ENCODE measurements at places on chromosomes 3 and 15.

- DNase-seq: no peak
Measured at GRCh38 chr15:83854321-83854720, 200.4 kb downstream of the ADAMTSL3 start.

DNA sequence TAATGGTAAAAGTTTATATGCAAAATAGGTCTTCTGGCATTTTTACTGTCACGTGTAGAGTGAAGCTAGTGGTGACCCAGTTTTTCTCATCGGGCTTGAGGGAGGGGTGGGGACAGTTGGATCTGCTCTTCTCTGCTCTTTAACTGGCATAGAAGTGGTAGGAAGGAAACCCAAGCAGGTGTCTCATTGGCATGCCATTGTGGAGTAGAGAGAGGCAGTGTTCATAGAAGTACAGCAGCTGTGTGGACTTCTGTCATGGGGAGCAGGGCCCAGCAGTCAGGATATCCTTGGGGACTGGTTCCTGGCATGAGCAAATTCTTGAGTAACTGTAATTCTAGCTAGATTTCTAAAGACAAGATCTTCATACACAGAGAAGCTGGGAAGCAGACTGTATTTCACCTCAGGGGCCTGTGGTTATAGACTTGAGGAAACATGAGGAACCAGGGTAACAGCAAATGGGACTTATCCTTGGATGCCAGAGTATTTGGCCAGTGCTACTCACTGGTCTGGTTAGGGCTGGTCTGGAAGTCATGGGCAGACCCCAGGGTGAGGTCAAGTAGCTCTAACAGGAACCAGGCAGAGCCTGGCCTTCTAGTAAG is 42.9 kb downstream of the CDIN1 start:
- DNase-seq: no peak

DNA sequence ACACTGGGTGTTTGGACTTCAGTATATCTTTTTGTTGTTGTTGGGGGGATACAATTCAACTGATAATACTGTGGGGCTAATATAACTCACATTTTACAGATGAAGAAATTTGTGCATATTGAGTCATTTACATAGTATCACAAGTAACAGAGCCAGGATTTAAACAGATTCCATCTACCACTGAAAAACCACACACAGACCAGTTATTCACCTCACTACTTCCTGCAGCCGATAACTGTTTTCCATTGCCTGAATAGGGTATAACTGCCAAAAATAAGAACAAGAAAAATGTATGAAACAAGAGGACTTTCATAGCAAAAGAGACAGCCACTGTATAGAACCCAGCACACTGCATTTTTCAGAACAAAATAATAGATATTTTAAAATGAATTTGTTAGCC is 215.8 kb upstream of the CNTN6 start:
- no peak for DNase-seq

GRCh38 chr15:39511916-39512260 is 69.0 kb upstream of the THBS1 start:
- DNase-seq: no peak

DNA sequence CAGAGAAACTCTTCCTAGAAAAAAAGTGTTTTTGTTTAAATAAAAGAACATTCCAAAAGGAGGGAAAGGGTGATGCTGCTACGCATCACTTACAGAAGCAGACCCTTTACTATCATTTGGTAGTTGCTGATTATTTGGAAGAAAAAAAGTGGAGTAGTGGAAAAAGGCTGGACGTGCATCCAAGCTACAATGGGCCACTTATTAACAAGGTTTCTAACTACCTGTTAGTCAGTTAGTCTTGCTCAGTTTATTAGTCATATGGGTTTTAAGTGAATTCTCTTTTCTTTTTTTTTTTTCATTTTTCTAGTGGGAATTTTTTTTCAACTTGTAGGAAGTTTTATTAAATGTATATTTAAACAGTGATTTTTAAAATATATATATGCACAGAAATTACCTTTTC is 866.0 kb downstream of the MCTP2 start:
- DNase-seq: no peak

GRCh38 chr3:119609301-119609700 is 11.6 kb downstream of the PLA1A start:
- no peak for DNase-seq

DNA sequence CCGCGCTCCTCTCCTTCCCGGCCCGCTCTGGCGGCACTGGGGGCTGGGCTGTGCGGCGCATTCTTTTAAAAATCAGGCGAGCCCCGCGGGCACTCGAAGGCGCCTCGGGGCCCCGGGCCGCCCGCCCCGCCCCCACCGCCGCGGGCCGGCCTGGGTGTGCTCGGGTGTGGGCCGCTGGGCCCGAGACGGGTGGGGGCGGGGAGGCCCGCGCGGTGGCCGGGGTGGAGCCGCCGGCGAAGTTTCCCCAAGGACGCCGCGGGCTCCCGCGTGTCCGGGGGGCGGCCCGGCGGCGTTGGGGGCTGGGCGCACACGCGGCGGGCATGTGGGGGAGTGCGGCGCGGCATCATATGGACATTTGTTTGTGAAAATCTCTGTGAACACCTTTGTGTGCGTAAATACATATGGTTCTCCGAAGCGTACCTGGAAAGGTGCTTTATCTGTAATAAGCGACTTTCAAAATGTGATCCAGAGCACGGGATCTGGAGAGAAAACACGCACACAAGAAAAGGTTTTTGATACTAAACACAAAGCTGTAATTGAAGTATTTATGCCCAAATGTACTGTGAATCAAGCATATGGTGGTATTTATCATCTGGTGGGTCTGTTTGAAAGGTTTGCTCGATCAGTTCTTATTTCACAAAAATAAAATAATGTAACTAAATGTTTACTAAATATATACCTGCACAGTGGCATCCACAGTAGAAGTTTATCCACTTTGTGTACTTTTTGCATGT is 612 bp upstream of the TBL1XR1 start:
- DNase-seq: peak; percentile 60

DNA sequence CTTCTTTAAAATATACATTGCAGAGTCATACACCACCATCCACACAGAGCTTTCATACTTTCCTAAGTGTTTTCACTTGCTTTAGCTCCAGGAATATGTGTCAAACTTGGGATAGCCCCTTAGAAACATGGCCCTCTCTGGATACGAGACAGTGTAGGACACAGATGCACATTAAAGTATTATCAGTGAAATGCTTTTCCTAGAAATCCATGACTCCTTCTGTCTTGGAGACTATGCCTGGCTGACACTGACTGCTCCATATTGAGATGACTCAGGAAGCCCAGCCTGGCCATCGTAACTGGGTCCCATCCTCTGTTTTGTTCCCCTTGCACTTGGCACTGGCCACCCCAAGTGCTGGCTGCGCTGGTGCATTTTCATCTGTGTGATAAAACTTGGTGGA is 204.8 kb downstream of the PDZRN3 start:
- DNase-seq: no peak

GRCh38 chr3:42790714-42791229 is 13.5 kb downstream of the HIGD1A start:
- DNase-seq: no peak

DNA sequence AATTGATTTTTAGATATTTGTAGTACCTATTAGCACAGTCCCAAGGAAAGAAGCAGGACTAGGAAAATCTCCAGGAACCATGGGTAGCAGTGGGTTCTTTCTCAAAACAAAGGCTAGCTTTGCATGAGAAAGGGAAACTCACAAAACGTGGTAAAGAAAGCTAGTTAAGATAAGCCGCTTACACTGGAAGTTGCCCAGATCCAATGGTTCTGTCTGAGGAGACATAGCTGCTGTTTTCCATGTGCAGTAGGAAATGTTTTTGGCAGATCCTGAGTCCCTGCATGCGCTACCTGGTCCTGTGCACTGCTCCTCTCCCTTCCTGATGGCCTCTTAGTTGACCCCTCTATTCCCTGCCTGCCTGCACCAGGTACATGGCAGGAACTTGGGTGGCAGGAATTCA is 60.4 kb downstream of the TFG start:
- no peak for DNase-seq

GRCh38 chr15:69920221-69920620 is 177.5 kb downstream of the TLE3 start:
- no peak for DNase-seq

DNA sequence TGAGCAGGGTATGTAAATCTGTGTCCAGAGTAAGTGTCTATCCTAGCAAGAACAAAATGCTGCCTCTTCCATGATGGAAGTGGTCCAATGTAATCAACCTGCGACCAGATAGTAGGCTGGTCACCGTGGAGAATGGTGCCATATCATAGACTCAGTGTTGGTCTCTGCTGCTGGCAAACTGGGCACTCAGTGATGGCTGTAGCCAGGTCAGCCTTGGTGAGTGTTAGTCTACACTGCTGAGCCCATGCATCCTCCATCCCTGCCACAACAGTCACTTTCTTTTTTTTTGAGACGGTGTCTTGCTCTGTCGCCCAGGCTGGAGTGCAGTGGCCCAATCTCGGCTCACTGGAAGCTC is 69.3 kb downstream of the CHRD start:
- no peak for DNase-seq

- DNase-seq: no peak
Measured at GRCh38 chr3:114649331-114649730, 355.5 kb downstream of the TIGIT start.

- DNase-seq: no peak
Measured at GRCh38 chr3:38015485-38015884, 14.0 kb downstream of the PLCD1 start.

- DNase-seq: no peak
Measured at GRCh38 chr3:55511895-55512570, 24.9 kb upstream of the WNT5A start.

DNA sequence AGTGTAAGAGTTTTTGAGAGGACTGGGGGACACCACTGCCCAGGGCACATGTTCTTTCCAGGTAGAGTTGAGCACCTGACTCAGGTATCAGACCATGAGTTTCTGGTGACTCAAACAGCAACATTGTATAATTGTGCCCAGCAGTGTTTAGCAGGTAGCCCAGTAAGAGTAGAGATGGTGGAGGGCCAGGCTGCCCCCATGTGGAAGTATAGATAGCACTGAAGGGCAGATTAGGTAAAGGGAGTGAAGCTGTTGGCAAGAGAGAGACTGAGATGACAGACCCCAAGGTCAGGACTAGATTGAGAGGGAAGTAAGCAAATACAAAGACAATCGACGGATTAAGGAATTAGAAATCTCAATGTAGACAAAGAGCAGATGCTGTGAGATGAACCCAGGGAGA is 74.6 kb downstream of the TRIM42 start:
- no peak for DNase-seq

DNA sequence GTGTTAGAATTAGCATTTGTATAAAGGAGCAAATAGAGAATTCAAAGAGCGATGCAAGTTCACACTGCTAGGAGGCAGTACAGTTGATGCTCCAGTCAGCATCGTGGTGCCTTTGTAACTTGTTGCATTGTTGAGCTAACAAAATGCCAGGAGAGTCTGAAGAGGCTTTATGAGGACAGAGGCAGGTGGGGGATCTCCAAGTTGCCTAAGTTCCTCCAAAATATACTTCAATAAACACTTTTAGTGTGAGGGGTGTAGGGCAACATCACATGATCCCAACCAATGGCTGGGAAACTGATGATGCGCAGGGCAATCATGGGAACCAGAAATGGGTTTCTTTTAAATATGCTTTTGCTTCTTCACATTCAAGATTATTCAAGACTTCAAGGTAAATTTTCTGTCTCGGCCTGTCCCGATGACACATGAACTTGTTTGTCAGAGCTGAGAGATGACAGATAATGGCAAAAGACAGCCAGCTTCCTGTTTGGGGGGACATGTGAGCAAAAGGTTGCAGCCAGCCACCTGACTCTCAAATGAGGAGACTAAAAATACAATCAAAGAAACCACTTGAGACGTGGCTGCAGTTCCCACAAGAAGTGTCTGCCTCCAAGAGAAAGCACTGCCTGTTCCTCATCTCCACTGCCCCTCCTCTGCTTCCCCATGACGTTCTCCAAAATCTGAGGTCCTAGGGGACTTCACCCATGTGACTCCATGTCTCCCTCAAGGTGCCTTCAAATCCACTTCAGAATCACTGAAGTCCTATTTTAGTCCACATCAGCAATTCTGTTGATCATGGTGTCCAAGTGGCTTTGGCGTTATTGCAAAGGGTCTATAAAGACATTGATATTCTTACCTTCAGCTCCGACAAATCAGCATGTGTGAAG is 39.3 kb downstream of the KLHL6 start:
- DNase-seq: no peak

DNA sequence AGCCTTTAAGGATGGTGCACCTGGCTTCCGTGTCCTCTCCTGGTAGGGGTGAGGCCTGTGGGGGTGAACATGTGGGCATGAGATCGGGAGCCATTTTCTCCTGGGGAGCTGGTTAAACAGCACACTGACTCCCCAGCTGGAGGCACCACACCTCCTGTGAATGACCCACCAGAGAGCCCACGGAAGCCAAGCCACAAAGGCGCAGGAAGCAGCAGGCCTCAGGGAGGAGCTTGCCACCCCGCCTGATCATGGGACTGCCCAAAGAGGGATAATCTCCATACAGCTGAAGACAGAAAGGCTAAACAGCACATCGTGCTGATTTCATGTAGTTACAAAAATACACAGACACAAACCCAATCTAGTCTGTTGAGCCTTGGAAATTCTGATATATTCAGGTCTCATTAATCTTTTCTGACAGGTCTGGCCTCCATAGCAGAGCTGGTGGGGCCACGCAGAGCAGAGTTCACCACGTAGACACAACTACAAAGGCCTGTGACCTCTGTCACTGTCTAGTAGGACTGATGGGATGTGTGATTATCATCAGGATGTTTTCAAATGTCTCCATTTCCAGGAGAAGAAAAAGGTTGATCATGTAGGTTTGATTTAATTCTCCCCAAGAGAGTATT is 75.2 kb downstream of the DUT start:
- no peak for DNase-seq

GRCh38 chr3:174060431-174060830 is 662.9 kb downstream of the NLGN1 start:
- no peak for DNase-seq

DNA sequence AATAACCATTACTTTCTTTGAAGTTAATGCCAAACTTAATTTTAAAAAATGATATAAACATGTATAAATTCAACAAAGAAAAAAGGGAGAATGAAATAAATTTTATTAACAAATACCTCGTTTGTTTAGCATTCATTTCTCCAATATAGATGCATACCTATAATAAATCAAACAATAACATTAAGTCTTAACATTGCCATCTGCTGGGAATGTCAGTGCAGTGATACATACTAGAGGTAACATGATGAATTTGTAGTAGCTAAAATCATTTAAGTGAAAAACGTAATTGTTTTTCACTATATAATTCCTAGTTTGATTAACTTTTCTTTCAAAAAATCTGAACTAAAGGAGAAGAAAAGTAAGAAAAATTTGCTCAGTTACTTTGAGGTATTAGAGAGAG is 340.2 kb upstream of the CBLB start:
- DNase-seq: no peak

DNA sequence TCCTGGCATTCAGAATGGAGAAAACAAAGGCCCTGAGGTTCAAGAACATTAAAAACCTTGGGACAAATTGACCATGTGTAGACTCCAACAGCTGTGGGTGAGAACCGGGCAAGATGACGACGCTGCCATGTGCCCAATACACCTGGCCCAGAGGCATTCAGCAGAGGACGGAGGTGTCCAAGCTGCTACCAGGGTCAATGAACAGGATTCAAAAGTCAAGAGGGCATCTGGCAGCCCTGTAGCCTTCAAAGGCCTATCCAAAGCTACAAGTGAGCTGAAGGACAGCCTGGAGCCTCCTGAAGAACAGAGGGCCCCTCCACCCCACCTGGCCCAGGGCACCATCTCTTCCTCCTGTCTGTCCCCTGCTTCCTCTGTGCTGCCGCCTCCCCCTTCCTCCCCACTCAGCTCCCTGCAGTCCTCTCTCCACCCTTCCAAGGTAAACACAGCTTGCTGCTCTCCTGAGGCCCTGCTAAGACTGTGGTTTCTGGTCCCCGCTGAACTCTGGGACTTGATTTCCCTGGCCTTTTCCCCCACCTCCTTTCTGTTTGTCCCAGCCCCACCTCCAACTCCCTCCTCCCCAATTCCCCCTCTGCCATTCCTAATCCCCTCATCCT is 57.5 kb downstream of the HMCES start:
- no peak for DNase-seq

GRCh38 chr15:64842096-64842939 is 603 bp downstream of the PLEKHO2 start:
- no peak for DNase-seq

Measured in GM12892 (cell line).